Fibroblast of skin of left biceps (primary cell): ENCODE measurements at places on chromosomes 1 and 21.

GRCh38 chr1:114094363-114094634 is 59.4 kb downstream of the SYT6 start:
- DNase-seq: no peak

- DNase-seq: no peak
Observed at GRCh38 chr1:107609808-107610207, 355.2 kb downstream of the VAV3 start.

- no peak for DNase-seq
Observed at GRCh38 chr1:19743180-19743579, 56.5 kb downstream of the TMCO4 start.

DNA sequence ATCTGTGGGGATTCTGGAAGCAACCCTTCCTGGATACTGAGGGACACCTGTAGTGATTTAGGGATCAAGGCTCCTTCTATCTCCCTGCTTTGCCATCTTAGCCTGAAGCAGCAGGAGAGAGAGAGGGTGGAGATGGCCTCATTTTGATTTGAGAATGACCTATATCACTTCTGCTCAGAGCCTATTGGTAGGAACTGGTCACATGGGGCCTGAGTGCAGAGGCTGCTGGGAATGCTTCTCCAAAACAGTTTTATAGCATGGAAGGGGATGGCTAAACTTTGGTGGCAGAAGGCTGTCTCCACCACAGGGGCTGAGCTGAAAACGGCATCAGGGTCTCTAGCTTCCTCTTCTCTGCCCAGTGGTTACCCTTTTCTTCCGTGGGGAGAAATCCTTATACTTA is 105.8 kb downstream of the TBX19 start:
- DNase-seq: no peak

DNA sequence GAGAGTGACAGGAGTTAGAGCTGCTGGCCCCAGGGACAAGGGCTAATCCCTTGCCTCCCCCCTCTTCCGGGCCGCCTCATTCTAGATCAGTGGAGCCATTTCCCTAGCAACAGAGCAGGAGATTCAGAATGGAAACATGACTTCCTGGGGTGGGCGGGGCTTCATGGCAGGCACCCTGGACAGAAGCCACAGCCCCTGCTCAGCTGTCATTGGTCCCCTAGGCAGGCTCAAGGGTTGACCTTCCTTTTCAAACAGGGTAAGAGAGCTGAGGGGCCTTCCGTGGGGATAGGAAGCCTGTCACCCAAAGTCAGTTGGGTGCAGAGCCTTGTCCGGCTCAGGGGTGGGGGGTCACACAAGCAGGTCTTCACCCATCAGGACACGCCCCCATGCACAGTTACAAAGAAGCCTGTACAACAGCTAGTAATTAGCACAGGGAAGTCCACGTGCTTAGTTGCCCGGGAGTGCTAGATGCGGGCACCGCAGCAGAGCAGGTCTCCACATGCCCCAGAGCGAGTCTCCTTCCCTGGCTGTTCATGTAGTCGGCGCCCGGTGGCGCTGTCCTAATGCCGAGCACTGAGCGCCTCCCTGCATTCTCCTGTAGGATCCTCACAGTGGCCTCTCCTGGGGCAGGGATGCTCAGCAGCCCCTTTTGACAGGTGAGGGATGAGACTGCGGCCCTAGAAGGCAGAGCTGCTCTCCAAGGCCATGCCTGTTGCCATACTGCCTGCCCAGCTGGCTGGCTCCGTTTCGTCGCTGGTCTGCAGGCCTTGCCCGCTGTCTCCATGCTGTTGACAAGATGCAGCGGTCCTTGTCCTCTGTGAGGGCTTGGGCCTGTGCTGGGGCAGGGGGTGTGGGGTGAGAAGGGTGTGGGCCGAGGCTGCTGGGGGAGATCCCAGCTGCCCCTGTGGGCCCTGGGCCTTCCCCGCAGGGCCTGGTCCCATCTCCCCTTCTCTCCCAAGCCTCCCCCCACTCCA is 5.1 kb downstream of the TMEM201 start:
- DNase-seq: peak; percentile 9

DNA sequence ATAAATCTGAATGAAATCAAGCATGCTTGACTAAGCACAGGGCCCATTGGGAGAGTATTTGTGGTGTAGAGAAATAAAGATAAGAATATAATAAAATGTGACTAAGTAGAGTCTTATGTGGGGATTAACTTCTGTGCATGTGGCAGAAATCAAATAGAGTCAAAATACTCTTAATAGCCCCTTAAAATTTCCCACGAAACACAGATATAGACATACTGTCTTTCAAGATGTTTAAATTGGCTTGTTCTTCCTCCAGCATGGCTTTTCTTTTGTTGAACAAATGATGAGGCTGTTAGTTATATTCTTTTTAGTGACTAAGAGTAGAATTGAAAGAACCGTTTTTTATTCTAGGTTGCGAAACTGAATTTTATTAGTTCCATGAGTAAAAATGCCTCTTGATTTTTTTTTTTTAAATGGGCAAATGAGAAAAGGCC is 112.3 kb downstream of the RPS6KC1 start:
- DNase-seq: no peak

- DNase-seq: no peak
Observed at GRCh38 chr1:162568802-162569201, 7.3 kb downstream of the UAP1 start.

GRCh38 chr1:244341455-244342450 is 110.0 kb downstream of the ADSS2 start:
- no peak for DNase-seq

- DNase-seq: no peak
Observed at GRCh38 chr1:53957194-53957818, 11.2 kb downstream of the LRRC42 start.

GRCh38 chr21:37536616-37537278 is 170.2 kb downstream of the DYRK1A start:
- no peak for DNase-seq

- no peak for DNase-seq
Observed at GRCh38 chr1:198864695-198865094, 225.9 kb downstream of the PTPRC start.

GRCh38 chr1:15863156-15863901 is 15.8 kb downstream of the SPEN start:
- DNase-seq: no peak

- no peak for DNase-seq
Observed at GRCh38 chr1:86035101-86035500, 121.5 kb downstream of the COL24A1 start.

- peak; percentile 61 for DNase-seq
Observed at GRCh38 chr1:9410737-9411297, 118.1 kb downstream of the SPSB1 start.

DNA sequence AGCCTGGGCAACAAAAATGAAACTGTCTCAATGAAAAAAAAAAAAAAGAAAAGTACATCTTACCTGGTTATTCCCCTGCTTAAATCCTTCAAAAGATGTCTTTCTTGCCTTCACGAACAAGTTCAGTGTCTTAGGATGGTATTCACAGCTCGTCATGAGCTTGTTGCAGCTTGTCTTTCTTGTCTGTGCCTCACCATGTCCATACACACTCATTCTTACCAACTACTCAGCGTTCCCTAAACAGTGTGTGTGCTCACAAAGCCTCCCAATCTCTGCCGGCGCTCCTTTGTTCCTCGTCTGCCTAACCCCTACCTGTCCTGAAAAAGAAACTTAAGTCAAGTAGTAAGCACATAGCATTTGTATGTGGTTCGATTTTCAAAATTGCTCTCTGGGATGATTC is 31.1 kb downstream of the UBE4B start:
- no peak for DNase-seq

DNA sequence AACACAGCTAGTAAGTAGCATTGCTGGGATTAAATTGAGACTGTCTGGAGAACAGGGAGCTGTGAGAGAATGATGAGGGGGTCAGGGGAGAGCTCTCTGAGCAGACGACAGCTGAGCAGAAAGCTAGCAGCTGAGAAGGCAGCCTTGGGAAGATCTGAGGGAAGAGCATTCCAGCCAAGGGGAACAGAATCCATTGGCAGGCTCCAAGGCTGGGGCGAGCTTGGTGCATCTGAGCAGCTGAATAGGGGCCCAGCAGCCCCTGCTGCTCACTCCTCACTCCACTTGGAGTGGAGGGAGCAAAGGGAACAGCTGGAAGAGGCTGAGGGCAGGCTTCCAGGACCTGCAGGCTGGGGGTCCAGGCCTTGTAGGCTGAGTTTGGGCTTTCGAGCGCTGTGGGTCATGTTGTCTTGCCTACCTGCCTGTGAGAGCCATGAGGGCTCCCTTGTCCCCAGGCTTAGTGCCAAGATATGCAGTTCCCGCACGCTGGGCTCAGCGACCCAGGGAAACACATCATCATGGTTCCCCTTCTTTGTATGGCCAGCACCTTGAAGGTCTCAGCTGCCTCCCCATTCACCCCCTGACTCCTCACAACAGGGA is 10.5 kb downstream of the ACOT11 start:
- DNase-seq: no peak

- DNase-seq: no peak
Observed at GRCh38 chr1:1210726-1211540, 3.0 kb downstream of the TNFRSF4 start.

- no peak for DNase-seq
Observed at GRCh38 chr1:221487781-221488524, 253.9 kb downstream of the DUSP10 start.

DNA sequence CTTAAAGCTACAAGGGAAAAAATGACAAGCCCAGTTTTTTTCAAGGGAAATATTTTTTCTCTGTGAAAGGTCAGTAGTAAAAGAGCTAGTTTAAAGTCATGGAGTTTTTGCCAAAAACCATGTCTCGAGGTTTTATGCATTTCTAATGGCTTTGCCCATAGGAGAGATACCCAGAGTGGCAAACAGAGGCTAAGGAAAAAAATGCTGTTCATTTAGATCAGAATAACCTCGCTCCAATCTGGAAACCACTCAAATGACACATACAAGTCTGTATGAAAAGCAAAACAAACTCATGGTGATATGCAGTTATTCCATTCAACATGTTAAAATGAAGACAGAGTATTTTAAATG is 36.9 kb upstream of the EDEM3 start:
- peak; percentile 15 for DNase-seq

DNA sequence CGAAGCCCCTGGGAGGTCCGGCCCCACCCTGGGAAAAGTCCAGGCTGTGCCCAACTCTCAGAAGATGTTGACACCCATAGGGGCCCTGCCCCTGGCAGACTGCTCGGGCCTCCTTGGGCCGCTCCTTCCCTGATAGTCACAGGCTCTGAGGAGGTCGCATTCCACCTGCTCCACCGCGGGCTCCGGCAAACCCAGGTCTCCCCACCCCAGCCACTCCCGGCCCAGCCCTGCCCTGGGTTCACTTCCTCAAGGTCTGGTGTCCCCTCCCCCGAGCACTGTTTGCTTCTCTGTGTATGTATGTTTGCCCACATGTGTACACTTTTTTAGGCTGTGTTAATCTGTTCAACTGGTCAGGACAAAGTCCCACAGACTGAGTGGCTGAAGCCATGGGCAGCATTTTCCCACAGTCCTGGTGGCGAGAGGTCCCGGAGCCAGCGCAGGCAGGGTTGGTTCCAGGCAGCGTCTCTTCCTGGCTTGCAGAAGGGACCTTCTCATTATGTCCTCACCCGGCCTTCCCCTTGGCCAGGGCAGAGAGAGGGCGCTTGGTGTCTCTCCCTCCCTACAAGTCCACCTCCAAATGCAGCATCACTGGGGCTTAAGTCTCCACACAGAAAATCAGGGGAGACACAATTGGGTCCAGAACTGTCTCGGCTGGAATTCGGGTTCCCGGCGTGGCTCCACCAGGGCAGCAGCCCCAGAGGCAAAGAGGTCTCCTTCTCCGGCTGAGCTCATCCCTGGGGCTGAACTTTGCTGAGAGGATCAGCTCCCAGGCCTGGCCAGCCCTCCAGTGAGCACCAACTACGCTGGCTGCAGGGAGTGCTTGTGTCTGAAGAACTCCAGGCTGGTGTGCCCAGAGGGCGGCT is 10.5 kb upstream of the PRXL2B start:
- DNase-seq: no peak

GRCh38 chr1:84939151-84939550 is 46.1 kb upstream of the LPAR3 start:
- no peak for DNase-seq

DNA sequence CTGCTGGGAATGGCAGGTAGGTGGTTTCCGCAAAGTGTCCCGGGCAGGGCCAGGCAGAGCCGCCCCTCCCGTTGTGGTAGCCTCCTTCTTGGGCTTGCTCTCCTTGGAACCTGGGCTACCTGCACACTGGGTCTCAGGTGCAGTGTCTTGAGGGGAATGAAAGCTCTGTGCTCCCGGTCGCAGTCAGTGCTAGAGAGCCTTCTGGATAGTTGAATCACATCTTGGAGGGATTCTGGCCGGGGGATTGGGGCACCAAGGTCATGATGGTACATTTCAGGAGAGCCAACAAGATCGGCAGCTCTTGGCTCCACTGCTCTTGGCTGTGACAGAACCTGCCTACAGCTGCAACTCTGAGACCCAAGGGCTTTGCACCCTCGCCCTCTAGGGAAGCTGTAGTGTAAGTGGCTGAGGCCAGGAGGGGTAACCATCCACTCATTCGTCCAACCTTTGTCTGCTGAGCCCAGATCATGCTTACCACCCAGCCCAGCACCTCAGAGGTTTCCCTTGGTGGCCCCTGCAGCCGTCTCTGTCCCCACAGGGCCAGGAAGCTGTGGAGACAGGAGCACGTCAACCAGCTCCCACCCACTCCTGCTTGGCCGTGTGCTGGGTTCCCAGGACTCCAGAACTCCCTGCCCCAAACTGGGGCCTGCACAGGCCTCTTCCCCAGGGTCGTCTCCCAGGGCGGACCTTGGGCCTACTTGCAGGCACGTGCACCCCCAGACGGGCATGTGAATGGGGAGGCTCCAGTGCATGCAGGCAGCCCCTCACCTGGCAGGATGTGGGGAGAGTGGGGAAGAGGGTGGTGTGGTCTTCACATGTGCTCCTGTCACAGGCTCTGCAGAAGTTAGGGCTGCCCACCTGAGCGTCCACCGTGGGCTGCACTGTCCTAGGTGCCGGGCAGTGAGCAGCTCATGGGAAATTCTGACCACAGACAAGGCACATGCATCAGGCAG is 40.0 kb downstream of the NTPCR start:
- no peak for DNase-seq

DNA sequence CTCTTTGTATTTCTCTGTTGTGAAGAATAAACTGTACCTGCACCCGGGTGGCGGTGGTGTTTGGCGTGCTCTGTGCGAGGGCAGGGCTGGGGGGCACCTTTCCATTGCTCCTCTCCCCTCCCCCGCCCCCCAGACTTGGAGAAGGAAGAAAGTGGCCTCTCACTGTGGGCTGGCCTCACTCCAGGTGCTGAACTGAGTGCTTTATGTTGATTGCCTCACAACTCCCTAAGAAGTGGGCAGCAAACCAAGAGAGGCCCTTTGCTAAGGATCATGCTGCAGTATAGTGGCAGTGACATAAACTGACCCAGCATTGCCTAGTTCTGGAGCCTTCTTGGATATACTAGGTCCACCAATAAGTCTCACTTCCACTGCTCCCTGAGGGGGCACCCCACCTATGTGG is 20.2 kb downstream of the A3GALT2 start:
- peak; percentile 57 for DNase-seq

GRCh38 chr1:66788231-66788939 is 12.7 kb downstream of the INSL5 start:
- no peak for DNase-seq

GRCh38 chr1:64856553-64856952 is 109.8 kb downstream of the JAK1 start:
- no peak for DNase-seq

DNA sequence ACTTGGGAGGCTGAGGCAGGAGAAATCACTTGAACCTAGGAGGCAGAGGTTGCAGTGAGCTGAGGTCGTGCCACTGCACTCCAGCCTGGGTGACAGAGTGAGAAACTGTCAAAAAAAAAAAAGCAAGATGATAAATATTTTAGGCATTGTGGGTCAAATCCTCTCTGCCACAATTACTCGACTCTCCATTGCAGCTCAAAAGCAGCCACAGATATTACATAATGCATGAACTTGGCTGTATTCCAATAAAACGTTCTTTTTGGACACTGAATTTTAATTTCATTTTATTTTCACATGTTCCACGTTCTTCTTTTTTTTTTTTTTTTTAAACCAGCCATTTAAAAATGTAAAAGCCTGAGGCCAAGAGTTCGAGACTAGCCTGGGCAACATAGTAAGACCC is 69.4 kb downstream of the TCP10L start:
- DNase-seq: no peak
